ENCODE measurements at places on chromosomes 6 and 20. TPM values are rescaled to one million over a fixed set of nuclear protein-coding genes. Genes with fewer than 3 reads are reported as not detected.

GRCh38 chr6:152318278-152318677 lies 318.9 kb downstream of the SYNE1 start:
- H3K27me3 ChIP-seq = peaks cover 3% of the 10 kb centered on the region
- H3K4me3 ChIP-seq = no peak overlapping the region
- no peak for DNase-seq
- peaks cover 3% of the 10 kb centered on the region for H3K4me1 ChIP-seq
- no peaks in the 10 kb centered on the region for H3K36me3 ChIP-seq
- no peak overlapping the region for H3K27ac ChIP-seq

Gene CD24
- total RNA-seq = 0.22 TPM

Gene OOEP
- 0.57 TPM for total RNA-seq

DNA sequence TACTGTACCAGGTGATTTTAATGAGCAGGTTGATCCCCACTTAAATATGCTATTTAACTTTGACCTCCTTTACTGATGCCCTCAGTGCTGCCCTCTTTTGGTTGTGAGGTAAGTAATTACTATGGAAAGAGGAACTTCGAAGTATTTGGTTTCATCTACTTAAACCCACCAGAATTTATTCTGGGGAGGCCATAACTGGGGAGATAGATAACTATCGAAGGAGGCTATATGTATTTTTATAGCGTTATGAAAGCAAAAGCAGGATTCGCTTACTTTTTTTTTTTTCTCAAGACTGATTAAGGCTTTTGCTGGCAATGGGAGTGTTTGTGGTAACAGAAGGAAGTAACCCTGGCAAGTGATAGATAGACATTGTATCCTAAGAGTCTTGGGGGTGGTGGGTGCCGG lies 168.9 kb upstream of the CENPW start:
- H3K36me3 ChIP-seq = no peaks in the 10 kb centered on the region
- H3K4me3 ChIP-seq = peak overlapping the region; percentile 51
- no peaks in the 10 kb centered on the region for H3K27me3 ChIP-seq
- peak; percentile 46 for DNase-seq
- H3K4me1 ChIP-seq = peaks cover 6% of the 10 kb centered on the region
- no peak overlapping the region for H3K27ac ChIP-seq

- H3K27ac ChIP-seq = no peak overlapping the region
- peaks cover 13% of the 10 kb centered on the region for H3K36me3 ChIP-seq
- H3K27me3 ChIP-seq = no peaks in the 10 kb centered on the region
- H3K4me1 ChIP-seq = peaks cover 28% of the 10 kb centered on the region
Observed at GRCh38 chr20:34951252-34951651, 4.4 kb downstream of the GSS start.

DNA sequence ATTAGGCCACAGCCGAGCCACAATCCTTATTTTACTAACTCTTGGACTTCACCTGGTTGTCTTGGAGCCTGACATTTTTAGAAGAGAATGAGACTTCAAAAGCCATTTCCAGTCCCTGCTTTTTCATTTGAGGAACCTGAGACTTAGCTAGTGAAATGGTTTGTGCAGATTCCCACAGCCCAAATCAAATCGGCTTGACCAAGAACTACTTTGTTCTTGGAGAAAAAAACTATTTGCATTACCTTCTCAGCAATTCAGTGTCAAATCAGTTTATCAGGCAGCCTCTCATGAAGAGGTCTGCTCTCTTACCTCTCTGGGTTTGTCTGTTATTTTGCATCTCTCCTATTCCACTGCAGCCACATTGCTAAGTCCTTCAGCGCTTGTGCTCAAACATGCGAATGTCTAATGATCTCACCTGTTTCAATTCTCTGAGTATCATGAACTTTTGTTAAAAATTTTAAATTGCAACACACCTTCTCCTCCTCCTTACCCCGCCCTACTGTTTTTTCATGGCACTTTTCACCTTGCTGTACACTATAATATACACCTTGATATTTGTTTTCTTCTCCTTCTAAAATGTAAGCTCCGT lies 573 bp upstream of the IFNGR1 start:
- H3K36me3 ChIP-seq = peaks cover 12% of the 10 kb centered on the region
- peak overlapping the region; percentile 100 for H3K4me3 ChIP-seq
- peaks cover 54% of the 10 kb centered on the region for H3K4me1 ChIP-seq
- H3K27ac ChIP-seq = peak overlapping the region; percentile 92
- DNase-seq = no peak

Gene SAPCD1
- 12.0 TPM for total RNA-seq

DNA sequence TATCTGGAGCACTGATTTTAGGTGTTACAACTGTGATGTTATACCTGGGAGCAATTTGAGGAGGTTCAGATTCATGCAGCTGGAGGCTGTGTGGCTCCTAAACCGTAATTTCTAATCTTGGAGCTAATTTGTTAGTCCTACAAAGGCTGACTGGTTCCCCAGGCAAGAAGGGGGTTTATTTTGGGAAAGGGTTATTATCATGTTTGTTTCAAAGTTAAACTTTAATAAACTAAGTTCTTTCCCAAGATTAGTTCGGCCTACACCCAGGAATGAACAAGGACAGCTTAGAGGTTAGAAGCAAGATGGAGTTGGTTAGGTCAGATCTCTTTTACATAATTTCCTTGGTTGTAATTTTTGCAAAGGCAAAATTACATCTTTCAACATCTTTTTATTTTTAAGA lies 135.8 kb downstream of the MYO6 start:
- H3K27ac ChIP-seq = no peak overlapping the region
- no peak for DNase-seq
- H3K27me3 ChIP-seq = no peaks in the 10 kb centered on the region
- no peak overlapping the region for H3K4me3 ChIP-seq
- H3K4me1 ChIP-seq = no peaks in the 10 kb centered on the region

DNA sequence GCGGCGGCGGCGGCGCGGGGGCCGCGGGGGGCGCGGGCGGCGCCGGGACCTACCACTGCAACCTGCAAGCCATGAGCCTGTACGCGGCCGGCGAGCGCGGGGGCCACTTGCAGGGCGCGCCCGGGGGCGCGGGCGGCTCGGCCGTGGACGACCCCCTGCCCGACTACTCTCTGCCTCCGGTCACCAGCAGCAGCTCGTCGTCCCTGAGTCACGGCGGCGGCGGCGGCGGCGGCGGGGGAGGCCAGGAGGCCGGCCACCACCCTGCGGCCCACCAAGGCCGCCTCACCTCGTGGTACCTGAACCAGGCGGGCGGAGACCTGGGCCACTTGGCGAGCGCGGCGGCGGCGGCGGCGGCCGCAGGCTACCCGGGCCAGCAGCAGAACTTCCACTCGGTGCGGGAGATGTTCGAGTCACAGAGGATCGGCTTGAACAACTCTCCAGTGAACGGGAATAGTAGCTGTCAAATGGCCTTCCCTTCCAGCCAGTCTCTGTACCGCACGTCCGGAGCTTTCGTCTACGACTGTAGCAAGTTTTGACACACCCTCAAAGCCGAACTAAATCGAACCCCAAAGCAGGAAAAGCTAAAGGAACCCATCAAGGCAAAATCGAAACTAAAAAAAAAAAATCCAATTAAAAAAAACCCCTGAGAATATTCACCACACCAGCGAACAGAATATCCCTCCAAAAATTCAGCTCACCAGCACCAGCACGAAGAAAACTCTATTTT lies 2.0 kb downstream of the FOXC1 start:
- peak overlapping the region; percentile 64 for H3K4me3 ChIP-seq
- peaks cover 34% of the 10 kb centered on the region for H3K4me1 ChIP-seq
- peaks cover 62% of the 10 kb centered on the region for H3K27me3 ChIP-seq
- no peak for DNase-seq

DNA sequence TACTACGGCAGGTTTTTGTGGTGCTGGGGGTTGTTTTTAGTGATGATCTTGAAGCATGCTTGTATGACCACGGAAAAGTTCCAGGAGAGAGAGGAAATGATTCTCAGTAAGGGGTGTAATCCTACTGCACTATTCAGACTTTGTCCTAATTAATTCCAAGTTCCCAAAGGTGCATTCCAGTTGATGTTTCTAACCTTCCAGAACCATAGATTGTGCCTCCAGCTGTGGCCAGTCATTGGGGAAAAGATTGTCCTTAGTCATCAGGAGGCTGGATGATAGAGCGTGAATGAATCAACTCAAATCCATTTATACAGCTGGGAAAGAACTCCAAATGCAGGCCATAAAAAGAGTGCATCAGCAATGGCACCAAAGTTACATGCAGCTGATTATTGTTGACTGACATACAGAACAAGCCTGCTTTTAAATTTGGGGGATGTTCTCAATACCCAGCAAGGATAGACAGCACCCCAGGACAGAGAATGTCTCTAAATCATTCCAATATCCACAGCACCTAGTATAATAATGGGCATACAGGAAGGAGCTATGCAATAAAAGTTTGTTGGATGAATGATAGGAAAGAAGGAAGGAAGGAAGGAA lies 27.8 kb upstream of the PKHD1 start:
- H3K27me3 ChIP-seq = peaks cover 6% of the 10 kb centered on the region
- no peak overlapping the region for H3K27ac ChIP-seq
- no peak for DNase-seq
- H3K4me1 ChIP-seq = no peaks in the 10 kb centered on the region
- no peak overlapping the region for H3K4me3 ChIP-seq

DNA sequence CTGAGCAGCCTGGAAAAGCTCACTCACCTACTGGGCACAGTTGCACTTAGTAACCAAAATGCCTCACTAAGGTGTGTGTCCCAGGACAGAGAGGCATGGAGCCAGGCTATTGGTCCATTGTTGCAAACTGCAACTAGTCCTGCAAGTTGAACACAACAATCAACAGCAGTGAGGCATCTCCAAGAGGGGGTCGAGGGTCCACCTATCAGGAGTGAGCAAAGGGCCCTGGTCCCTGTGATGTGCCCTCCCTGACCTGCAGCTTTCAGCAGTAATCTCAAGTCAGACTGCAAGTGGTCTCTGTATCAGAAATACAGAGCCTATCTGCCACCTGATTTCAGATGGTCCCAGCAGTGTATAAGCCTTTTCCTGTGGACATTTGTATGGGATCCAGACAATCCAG lies 50.2 kb upstream of the TGM3 start:
- H3K4me1 ChIP-seq = no peaks in the 10 kb centered on the region
- H3K36me3 ChIP-seq = no peaks in the 10 kb centered on the region
- no peak overlapping the region for H3K4me3 ChIP-seq
- no peak overlapping the region for H3K27ac ChIP-seq

- no peaks in the 10 kb centered on the region for H3K36me3 ChIP-seq
- no peaks in the 10 kb centered on the region for H3K27me3 ChIP-seq
- H3K27ac ChIP-seq = no peak overlapping the region
- H3K4me1 ChIP-seq = no peaks in the 10 kb centered on the region
Observed at GRCh38 chr6:161003336-161003735, 11.8 kb downstream of the MAP3K4 start.

- no peak overlapping the region for H3K4me3 ChIP-seq
- no peaks in the 10 kb centered on the region for H3K27me3 ChIP-seq
- no peak for DNase-seq
- peaks cover 83% of the 10 kb centered on the region for H3K4me1 ChIP-seq
Observed at GRCh38 chr20:853406-853996, 20.0 kb downstream of the FAM110A start.

- H3K36me3 ChIP-seq = peaks cover 25% of the 10 kb centered on the region
- DNase-seq = no peak
- H3K27ac ChIP-seq = no peak overlapping the region
- no peak overlapping the region for H3K4me3 ChIP-seq
- H3K27me3 ChIP-seq = no peaks in the 10 kb centered on the region
Observed at GRCh38 chr6:125968493-125968892, 11.9 kb downstream of the HINT3 start.

GRCh38 chr6:128725271-128726233 lies 157.4 kb upstream of the LAMA2 start:
- H3K4me1 ChIP-seq = no peaks in the 10 kb centered on the region
- DNase-seq = peak; percentile 23
- no peaks in the 10 kb centered on the region for H3K36me3 ChIP-seq
- H3K4me3 ChIP-seq = no peak overlapping the region
- peaks cover 24% of the 10 kb centered on the region for H3K27me3 ChIP-seq
- H3K27ac ChIP-seq = no peak overlapping the region

GRCh38 chr20:16052456-16052855 lies 520.8 kb downstream of the KIF16B start:
- no peaks in the 10 kb centered on the region for H3K36me3 ChIP-seq
- H3K27me3 ChIP-seq = no peaks in the 10 kb centered on the region
- no peaks in the 10 kb centered on the region for H3K4me1 ChIP-seq
- no peak overlapping the region for H3K27ac ChIP-seq
- no peak overlapping the region for H3K4me3 ChIP-seq
- no peak for DNase-seq

Gene NR2E1
- not detected for total RNA-seq

DNA sequence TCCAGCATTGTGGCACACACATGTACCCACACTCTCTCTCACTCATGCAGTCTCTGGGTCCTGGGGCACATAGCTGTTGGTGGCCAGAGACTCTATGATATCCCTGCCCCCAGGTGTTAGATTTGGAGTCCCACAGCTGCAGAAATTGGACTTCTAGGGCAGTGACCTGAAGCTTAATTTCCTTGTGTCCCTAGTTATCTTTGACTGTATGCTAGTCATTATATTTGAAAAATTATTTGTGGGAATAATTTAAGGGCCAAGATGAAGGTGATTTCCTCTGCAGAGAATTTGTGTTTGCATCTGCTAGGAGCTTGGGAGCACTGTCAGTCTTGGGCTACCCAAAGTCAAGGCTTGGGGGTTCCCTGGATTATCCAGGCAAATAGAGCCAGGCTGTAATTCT lies 50.1 kb downstream of the ZBTB9 start:
- peaks cover 9% of the 10 kb centered on the region for H3K27me3 ChIP-seq
- H3K4me3 ChIP-seq = no peak overlapping the region
- H3K36me3 ChIP-seq = peaks cover 5% of the 10 kb centered on the region
- DNase-seq = no peak
- H3K4me1 ChIP-seq = peaks cover 3% of the 10 kb centered on the region
- no peak overlapping the region for H3K27ac ChIP-seq

Gene RPL7L1
- 74.0 TPM for total RNA-seq

DNA sequence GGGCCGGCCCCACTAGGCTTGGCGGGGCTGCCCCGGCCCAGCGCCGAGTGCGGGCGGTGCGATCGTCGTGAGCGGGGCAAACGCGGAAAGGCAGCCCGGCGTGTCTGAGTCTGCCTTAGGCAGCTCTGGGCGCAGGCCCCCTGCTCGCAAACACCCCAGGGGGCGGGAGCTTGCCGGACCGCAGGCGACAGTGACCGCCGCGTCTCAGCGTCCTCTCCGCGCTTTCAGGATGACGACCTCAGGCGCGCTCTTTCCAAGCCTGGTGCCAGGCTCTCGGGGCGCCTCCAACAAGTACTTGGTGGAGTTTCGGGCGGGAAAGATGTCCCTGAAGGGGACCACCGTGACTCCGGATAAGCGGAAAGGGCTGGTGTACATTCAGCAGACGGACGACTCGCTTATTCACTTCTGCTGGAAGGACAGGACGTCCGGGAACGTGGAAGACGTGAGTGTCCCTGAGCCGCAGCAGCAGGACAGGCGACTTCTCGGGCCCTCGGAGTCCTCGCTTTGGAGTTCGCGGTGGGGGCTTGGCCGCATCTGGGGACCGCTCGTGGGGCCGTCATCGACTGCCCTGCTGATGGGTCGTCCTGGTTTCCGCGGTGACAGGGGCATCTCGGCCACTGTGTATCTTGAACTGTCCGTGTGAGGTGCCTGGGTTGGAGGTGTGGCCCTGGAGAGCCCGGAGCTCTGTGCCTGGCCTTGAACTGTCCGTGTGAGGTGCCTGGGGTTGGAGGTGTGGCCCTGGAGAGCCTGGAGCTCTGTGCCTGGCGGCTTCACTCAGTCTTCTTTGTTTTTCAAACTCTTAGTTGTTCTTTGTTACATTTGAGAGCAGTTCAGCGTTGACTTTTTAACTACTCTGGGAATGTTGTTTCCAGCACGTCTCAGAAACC lies 786 bp downstream of the ADRM1 start:
- H3K4me3 ChIP-seq = peak overlapping the region; percentile 88
- H3K4me1 ChIP-seq = peaks cover 25% of the 10 kb centered on the region
- no peaks in the 10 kb centered on the region for H3K27me3 ChIP-seq
- peak; percentile 15 for DNase-seq

Gene SSTR4
- total RNA-seq = not detected

GRCh38 chr6:138607478-138608433 lies 108.5 kb upstream of the NHSL1 start:
- H3K4me1 ChIP-seq = no peaks in the 10 kb centered on the region
- DNase-seq = no peak
- H3K27me3 ChIP-seq = peaks cover 19% of the 10 kb centered on the region
- H3K4me3 ChIP-seq = no peak overlapping the region
- H3K36me3 ChIP-seq = no peaks in the 10 kb centered on the region
